ENCODE measurements at places on chromosomes 12 and 14.
A peak's percentile ranks its signal among the peaks of the same experiment; 100 is the strongest.

DNA sequence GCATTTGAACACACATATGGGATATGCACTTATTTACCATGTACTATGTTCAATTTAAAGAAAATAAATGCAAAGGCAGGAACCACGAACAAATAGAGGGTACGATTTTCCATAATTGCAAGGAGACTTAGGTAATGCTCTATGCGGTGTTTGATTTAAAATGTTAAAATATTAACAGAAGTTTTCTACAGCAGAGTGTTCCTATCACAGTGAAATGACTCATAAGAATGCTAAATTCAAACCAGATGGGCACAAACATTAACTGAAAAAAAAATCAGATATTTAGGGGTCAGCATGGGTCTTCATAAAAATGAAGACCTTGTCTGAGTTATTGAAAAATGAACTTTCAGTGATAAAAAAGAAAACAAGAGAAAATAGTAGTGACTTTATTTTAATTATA lies 65.4 kb downstream of the LLPH start:
- no peak for DNase-seq

- DNase-seq = no peak
Measured at GRCh38 chr12:124463341-124463921, 104.0 kb downstream of the NCOR2 start.

DNA sequence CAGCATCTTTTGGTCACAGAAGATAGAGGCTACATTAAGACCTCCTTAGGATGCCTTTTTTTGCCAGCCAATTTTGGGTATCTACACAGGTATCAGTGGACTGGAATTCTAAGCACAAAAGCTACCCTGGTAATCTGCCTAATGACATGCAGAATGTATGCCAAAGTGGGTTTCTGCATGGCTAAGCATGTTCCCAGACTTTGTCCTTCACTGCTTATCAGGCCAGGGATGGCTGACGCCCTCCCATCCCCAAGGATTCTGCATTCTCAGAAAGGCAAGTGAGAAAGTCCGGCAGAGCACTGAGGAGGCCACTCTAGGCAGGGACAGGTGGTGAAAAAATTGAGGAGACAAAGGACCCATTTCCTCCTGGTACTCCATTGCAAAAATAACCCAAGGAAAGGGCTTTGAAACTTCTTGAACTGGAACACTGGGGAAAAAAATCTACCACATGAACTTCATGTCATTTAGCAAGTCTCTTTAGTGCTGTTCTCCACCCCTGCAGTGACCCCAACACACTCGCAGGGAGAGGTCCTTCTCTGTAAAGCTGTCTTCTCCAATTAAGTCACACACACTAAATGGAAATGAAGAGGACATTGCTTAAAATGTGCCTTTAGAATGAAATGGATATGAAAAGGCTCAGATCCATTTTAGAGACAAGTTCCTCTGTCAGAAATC lies 91.7 kb upstream of the MAX start:
- DNase-seq = no peak

DNA sequence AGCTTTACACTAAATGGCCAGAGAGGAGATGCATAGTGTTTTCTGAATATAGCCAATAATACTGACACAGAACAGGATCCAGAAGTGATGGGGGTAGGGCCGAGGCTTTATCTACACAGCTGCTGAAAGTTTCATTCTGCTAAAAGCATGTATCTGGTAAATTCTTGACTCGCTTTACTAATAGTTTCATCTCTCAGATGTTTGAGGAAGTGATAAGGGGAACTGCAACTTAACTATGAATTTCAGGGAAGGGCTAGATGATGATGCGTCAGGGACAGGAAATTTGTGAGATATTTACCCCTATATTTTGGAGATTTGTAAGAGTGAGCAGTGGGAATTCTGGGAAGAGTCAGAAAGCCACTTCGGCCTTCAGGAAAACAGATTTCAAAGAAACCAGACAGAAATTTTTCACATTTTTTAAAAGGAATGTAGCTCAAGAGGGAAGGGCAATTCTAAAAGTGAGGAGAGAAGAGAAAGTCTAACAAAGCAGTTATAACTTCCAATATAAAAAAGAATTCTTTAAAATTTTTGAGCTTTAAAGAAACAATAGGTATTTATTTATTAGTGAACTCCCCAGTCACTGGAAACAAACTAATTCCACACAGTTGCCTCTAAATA lies 243.1 kb downstream of the BCAT1 start:
- DNase-seq = no peak

DNA sequence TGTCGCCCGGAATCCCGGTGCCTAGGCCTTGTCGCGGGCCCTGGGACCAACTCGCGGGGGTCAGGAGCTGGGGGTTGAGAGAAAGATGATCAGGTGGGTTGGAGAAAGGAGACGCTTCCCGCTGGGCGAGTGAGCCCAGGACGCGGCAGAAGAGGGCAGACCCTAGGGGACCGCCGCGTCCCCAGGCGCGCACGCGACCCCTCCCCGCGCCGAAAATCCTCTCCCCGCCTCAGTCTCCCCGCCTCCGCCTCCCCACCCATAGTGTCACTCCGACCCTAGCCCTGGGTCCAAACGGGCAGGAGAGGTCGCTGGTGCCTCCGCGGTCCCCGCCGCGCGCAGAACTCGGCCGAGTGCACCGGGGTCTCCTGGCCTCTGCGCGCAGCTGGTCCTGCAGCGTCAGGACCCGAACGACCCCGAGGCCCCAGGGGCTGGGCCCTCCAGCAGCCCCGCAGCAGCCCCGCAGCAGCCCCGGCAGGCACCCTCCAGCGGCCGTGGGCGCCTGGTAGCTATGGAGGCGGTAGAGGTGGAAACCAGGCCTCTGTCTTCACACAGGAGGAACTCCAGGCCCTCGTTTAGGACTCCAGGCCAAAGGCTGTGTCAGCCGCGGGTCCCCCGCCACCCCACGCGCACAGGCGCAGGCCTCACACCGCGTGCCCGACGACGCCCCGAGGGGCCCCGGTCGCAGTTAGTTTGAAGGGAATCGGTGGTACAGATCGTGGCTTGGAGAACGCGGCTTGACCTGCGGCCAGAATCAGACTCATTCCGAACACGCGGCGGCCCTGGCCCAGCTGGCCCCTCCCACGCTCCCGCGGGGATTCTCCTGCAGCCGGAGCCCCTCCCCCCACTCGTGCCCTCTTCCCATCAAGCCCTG lies 60.1 kb upstream of the EIF5 start:
- no peak for DNase-seq

DNA sequence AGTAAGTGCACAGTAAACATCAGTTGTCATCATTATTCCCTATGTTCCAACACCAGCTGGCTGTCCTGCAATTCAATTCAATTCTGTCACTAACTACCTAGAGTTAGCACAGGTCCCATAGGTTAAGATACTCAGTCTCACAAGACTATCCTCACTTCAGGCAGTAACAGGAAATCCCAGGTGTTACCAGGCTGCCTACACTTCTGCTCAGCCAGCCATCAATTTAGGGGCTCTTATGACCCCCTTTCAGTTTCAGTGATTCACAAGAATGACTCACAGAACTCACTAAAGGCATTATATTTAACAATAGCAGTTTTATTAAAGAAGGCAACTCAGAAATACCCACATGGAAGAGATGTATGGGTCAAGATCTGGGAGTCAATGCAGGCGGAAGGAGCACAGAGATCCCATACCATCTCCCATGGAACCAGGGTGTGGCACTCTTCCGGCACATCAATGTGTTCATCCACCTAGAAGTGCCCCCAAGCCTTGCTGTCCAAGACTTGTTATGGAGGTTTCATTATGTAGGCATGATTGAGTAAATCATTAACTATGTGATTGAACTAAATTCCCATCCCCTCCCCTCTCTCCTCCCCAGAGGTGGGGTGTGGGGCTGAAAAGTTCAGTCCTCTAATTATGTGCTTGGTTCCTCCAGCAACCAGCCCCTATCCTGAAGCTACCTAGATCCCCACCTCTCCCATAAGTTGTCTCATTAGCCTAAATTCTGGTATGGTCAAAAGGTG lies 120.8 kb upstream of the WSCD2 start:
- DNase-seq = no peak

DNA sequence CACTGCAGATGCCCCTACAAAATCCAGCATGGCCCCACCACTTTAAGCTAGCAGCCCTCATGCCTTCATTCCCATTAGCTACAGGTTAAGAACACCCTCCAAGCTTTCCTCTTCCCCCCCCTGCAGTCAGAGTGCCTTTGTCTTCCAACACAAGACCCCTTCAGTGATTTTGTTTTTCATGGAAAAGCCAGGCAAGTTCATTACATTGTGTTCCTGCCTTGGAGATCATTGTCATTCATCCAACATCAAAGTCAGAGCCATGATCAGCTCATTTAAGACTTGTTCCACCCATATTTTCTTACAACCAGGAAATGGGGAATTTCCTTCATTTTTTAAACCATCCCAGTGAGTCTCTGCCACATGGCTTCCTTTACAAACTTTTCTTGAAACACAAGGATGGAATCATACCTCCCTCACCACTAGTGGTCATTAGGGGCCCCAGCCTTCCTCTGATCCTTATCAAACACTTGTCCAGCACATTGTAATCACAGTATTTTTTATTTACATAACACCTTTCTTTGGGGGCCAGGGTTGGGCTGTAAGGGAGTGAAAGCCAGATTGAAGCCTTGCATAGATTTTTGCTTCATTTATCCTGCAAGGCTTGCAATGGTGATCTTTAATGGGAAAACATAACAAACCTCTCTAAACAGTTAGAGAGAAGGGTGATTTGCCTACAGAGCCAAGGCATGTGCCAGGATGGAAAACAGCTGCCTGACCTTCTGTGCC lies 765.3 kb downstream of the MED13L start:
- no peak for DNase-seq

DNA sequence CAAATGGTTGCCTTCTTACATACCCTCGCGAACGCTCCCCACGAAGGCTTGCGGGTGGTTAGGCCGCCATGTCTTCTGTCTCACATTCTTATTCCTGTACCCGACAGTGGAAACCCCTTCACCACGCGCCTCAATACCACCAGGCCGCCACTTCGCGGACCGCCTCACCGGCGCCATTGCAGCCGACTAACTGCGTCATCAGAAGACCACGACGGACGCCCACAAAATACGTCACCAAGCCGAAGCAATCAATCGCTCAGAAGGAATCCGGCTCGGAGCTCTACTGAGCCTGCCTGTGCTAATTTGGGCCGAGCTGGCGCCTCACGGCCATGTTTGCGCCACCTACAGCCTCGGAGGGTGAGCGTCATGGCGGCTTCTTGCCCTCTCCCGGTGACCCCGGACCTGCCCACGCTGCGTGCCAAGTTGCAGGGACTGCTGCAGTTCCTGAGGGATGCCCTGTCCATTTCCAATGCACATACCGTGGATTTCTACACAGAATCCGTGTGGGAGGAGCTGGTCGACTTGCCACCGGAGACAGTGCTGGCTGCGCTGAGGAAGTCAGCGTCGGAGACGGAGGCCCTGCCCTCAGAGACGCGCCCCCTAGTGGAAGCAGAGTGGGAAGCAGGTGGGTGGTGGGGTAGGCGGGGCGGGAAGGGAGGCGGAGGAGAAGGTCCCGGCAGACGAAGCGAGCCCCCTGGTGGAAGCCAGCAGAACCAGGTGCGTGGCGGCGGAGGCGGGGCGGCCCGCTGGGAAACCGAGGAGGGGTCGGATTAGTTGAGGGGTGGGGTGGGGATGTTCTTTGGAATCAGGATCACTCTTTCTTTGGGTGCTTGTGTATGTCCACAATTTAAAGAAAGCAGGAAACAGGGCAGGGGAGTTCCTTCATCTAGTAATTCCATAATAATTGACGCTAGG lies at the start of the genes CCDC59 and METTL25:
TSS of gene CCDC59 (minus strand) at position 188 of the 915 bp plus-strand sequence. CDS start at position 177, 11 bp downstream.
TSS of gene METTL25 (plus strand) at position 330 of the 915 bp plus-strand sequence. CDS start at position 367, 37 bp downstream.
- peak; percentile 98 for DNase-seq

DNA sequence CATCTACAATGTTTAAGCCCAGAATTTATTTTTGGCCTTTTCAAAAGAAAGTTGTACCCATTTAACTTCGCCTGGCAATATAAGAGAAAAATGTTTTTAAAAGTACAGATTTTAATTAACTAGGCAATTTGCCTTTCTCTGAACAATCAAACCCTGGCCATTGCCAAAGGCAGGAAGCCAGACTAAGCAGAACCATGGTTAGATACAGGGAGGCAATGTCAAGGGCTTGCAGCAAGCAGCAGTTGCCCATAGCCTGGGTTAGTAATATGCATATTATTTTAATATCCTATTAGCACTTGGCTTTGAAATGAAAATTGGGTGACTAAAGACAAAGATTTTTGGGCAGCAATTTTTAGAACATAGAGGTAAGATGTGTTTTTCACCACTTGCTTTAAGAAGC lies 51.1 kb upstream of the FRMD6 start:
- no peak for DNase-seq

- DNase-seq = no peak
Measured at GRCh38 chr12:62922539-62922938, 12.4 kb downstream of the PPM1H start.

DNA sequence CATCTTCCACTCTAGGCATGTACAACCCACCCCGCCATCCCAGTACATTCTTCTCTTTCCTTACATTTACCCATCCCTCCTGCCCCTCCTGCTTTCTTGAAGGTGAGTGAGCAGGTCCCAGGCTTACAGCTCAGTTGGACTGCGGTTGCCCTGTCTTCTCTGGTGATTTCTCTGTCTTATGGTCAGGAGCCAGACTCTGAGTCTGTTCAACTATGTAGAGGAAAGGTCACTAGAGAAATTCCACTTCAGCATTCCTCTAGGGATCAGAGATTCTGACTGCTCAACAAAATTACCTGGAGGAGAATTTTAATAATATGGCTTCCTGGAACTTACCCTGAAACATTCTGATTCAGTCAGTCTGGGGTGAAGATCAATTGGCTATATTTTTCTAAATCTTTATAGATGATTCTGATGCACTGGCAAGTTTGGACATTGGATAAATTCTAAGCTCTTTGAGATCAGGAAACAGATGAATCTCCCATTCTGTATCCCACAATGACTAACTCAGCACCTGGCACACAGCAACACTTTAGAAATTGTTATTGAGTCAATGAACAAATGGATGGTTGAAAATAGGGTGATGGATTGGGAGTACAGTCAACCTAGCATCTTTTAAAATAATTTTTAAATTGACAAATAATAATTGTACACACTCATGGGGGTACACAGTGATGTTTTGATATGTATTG lies 128.6 kb upstream of the HIF1A start:
- DNase-seq = no peak

DNA sequence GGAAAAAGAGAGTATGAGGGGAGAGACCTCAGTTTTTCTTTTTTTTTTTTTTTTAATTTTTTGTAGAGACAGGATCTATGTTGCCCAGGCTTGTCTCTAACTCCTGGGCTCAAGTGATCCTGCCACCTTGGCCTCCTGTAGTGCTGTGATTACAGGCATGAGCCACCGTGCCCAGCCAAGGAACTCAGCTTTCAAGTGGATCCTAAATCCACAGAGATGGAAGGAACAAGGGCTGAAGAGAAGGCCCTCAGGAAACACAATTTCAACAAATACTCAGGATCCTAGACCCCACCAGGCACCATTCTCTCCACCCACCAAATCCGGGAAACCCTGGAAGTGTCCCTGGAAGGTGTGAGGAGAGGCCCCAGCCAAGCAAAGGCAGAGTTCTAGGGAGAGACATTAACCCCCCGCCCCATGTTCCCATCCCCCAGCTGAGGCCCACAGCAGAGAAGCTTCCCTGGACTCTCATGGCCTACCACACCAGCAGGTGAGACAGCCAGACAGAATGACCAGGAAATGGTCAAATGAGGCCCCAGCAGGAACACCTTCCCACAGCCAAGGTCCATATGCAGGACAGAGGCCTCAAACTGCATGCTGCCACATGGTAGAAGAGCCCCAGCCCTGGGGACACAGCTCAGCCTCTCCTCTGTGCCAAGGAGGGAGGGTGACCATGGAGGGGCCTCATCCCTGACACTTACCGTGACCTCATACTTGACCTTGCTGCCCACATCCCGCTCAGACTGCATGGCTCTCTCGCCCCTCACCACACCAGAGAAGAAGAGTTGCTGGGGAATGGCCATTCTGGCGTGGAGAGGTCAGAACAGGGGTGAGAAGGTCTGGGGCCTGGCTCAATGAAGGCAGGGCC lies 14.1 kb downstream of the ITGA7 start:
- DNase-seq = no peak
